ENCODE measurements at places on chromosomes 7 and 10.

GRCh38 chr10:12709521-12709963, 292.0 kb downstream of the CCDC3 start:
- DNase-seq, result peak; percentile 81

DNA sequence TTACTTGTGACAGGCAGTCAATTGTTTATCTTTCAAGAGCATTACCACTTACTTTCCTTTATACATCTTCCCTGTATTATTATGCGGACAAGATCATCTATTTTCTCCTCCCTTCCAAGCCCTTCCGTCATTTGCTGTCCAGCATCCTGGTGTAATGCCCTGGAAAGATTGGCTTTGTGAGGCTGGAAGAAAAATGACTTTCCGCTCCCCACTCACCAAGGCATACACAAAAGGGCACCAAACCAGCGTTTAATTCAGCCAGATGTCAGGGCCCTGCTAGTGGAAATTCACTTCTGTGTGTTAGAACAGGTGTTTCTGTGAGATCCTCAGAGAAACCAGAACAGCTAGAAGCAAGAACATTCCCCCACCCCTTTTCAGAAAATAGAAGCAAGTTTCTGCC, 128.1 kb upstream of the NANOS1 start:
- DNase-seq, result no peak

DNA sequence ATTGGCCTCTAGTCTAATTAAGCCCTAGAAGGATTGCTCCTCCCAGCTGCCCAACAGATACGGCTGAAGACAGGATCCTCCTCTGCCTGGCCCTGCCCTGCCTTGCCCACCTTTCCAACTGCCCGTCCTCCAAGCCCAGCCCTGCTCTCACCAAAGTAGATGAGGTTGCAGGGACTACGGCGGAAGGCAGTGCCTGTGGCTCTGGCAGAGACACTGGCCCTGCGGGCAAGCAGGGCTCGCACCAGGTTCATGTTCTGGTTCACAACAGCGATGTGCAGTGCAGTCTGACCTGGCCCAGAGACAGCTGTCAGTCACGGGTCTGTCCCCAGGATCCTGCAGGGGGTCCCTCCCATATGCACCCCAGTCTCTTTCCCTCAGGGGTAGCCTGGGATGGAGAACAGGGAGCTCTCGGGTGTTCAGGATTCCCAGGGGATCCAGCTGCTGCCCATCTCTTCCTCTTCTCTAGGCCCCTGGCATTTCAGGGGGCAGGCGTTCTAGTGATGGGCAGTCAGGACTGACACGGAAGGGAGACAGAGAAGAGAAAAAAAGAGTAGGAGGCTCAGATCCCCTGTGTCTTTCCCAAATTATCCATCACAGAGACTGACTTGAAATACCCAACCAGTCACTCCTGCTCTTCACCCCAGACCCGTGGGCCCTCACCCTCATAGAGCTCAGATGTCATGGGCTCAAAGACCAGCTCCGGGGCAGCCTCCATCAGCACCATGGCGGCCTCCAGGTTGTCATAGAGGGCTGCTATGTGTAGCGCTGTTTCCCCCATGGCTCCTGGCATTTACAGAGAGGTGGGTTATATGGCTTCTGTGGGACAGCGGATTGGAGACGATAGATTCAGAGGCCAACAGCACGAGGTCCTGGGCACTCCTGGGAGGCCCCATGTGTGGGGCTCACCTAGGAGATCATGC, 8.3 kb downstream of the TRPV6 start:
- DNase-seq, result no peak

GRCh38 chr7:80533287-80533686, 21.4 kb upstream of the GNAT3 start:
- peak; percentile 64 for DNase-seq

DNA sequence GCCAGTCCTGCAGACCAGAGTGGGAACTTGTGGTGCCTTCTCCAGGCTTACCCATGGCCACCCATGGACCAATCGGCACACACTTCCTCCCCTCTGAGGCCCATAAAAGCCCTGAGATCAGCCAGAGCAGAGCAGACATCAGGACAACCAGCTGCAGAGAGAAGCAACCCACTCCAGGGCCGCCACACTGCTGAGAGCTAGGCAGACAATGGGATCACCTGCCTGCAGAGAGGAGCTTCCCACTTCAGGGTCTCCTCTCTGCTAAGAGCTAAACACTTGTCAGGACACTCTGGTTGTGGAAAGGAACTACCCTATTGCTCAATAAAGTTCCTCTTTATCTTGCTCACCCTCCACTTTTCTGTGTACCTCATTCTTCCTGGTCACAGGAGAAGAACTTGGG, 34.0 kb downstream of the C7orf25 start:
- no peak for DNase-seq

DNA sequence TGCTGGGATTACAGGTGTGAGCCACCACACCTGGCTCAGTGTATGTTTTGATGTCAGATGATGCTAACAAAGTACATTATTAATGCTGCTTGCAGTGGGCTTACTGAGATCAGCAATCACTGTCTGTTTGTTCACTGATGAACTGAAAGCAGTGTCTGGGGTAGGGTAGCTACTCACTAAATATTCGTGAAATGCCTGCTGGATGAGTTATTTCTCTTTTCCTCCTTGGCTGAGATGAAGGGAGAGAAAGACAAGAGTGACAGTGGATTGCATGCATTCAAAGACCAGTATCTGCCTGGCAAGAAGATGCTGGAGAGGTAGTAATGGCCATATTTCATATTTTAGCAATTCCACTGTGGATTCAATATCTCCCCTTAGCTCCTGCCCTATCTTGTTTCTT, 32.3 kb downstream of the FAM107B start:
- no peak for DNase-seq
